ENCODE measurements at places on chromosomes 3 and 15.
A peak's percentile ranks its signal among the peaks of the same experiment; 100 is the strongest.

GRCh38 chr15:80527961-80528360, 123.8 kb downstream of the ARNT2 start:
- no peak for DNase-seq

DNA sequence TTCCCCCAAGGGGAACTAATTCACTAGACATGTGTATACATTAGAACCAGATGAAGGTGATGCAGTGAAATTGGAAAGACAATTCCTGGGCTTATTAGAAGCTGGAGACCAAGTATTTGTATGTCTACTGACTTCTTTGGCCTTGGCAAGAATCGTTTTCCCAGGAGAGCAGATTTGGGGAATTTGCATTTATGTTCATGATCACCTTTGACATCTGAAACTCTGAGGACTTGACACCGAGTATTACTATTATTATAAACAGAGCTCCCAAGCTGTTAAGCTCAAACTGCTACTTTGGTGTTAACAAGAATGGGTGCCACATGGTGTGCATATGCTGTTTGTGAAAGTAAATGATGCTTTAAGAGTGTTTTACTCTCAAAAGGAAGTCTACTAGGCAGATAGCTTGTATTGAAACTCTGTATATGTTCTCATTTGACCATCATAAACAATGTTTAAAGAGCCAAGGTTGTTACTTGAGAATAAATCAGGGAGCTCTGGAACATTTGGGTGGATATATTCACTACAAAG, 519.8 kb upstream of the GOLIM4 start:
- no peak for DNase-seq

- DNase-seq: no peak
These were observed 44.5 kb downstream of the CTDSPL start for GRCh38 chr3:37905987-37906674.

DNA sequence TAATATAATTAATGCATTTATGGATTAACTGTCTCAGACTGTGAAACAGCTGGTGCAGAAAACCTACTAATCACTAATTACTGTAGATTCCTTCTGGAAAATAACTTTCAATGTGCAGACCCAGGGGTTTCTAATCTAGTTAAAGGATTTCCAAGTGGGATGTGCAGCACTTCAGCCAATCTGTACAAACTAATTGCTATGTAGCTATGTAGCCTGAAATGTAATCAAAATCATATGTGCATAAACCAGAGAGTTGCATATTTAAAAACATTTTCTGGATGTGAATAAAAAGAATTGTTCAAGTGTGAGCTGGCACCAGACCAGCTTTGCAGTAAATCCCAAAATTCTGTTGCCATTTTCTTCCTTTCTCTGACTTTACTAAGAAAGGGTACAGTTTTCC, 127.5 kb upstream of the CD96 start:
- DNase-seq: no peak

- DNase-seq: peak; percentile 66
These were observed 356.8 kb downstream of the FOXP1 start for GRCh38 chr3:71226565-71227269.

DNA sequence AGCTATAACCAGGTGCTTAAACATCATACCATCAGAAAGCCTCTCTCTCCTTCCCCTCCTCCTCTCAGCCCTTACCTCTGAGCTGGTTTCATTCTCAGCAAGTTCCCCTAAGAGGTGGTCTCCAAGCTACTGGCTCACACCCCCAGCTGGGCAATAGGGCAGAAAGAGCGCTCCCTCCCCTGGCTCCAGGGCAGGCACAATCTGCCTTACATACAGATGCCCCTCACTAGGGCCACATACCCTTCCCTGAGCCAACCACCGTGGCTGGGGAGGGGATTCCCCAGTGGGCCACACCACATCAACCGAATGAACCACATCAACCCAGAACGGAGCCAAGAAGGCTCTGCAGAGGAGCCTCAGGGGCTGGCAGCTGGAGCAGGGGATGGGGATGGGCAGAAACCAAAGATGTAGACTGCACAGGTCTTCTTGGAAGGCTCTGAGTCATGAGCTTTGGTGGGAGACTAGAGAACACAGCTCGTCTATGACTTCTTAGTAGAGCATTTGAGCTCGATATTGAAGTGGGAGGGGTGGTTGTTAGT, 4.6 kb upstream of the FBLN2 start:
- DNase-seq: peak; percentile 43

DNA sequence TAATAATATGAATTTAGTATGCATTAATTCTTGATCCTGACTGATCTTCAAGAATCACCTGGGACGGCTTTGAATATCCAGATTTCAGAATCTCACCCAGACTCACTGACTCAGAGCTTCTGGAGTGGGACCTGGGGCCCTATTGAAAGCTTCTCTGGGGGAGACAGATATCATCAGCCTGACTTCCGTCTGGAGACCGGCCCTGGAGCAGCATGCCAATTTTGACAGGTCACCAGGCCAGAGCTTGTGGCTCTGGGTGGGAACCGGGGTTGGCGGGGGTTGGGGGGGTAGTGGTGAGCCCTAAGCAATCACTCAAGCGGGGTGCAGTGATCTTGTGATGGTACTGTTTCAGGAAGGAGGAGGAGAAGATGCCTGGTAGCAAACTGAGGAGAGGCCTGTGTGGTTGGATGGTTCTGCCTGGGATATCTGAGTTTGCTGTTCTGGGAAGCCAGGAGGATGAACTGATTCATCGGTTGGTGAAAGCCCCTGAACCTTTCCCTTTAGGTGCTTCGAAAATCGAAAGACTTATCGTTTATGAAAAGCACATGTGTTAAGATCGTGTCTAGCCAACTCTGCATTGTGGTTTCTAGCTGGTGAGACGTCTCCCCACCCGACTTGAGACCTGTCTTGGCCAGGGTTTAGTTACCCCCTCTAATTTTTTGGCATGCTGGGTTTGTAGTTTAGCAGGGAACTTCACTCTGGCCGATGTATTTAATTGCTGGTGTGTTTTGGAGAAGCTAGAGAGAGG, 263.9 kb upstream of the C2CD4B start:
- no peak for DNase-seq

DNA sequence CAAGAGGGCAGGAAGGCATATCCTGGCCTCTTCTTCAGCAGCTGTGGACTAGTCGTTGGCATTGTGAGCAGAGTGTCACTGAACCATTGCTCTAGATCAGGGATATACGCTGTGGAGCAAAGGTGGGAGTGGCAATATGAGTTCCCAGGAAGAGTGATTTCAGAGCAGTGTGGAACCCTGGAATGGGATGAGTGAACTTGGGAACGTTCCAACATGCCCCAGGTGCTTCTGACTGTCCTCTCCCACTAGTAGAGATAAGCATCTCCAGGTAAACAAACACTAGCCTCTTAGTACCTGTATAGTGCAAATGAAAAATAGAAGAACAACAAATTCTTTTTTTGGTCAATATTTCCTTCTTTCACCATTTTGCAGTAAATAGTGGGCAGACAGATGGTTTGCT, 123.6 kb upstream of the VEPH1 start:
- no peak for DNase-seq

DNA sequence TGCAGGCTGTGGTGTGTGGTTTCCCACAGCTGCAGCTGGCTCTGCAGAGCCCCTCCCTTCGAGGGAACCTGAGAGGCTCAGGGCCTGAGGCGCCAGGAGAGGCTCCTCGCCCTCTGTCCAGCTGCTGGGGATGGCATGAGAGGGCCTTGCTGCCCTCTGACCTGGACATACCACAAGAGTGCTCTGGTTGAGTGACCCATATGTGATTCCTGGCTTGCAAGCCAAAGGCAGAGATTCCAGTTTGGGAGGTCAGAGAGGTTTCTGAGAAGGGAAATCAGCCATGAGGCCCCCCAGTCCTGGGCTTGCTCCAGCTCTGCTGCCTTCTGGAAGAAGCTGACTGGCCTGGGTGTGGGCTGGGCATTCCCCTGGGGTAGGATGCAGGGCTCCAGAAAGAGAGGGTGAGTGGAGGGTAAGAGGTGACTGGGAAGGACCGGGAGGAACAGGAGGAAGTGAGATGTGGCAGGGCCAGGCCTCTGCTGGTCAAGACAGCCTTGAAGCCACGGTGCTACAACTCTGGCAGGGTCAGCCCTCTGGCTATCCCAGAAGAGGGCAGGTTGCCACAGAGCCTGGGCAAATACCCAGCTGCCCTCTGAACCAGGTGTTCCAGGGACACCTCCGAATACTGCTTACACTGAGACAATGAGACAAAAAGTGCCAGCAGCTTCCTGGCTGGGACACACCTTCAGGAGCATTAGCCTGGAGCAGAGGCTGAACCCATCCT, 16.0 kb upstream of the SRP14 start:
- peak; percentile 34 for DNase-seq

- DNase-seq: no peak
These were observed 41.6 kb downstream of the IQCH start for GRCh38 chr15:67296188-67296587.

- DNase-seq: peak; percentile 46
These were observed 37.0 kb downstream of the ZNF710 start for GRCh38 chr15:90037961-90038631.

- no peak for DNase-seq
These were observed 45.7 kb upstream of the LCTL start for GRCh38 chr15:66611257-66612053.

- DNase-seq: no peak
These were observed 21.9 kb downstream of the OSTN start for GRCh38 chr3:191220908-191221307.

DNA sequence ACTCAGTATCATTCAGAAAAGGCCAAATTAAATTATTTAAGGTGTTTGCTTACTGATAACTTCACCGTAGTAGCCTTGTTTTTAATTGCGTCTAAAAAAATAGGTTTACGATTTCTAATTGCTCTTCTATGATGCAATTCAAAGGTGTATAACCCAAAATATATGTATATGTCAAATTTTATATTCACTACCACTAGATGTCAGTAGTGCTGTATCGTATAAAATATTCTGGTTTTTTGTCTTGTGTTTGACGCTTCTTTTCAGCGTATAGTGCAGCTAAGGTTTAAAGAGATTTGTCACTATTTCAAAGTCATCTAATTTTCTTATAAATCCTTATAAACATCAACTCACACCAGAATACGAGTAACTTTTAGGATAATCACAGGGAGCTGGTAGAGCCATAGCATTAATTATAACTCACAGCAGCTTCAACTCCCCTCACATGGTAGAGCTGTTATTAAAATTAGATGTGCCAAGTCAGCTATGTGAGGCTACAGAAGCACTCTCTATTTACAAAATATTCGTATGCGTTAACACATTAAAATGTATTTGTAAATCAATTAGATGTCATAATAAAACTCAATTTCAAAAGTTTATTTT, 3.5 kb downstream of the PFN2 start:
- no peak for DNase-seq

GRCh38 chr3:128232376-128233178, 79.3 kb downstream of the EEFSEC start:
- DNase-seq: no peak

- no peak for DNase-seq
These were observed 4.8 kb upstream of the ARPIN start for GRCh38 chr15:89917442-89918101.

- DNase-seq: no peak
These were observed 973 bp upstream of the ITPKA start for GRCh38 chr15:41492597-41493204.

GRCh38 chr15:55245059-55245458, 44.6 kb downstream of the RAB27A start:
- DNase-seq: no peak

DNA sequence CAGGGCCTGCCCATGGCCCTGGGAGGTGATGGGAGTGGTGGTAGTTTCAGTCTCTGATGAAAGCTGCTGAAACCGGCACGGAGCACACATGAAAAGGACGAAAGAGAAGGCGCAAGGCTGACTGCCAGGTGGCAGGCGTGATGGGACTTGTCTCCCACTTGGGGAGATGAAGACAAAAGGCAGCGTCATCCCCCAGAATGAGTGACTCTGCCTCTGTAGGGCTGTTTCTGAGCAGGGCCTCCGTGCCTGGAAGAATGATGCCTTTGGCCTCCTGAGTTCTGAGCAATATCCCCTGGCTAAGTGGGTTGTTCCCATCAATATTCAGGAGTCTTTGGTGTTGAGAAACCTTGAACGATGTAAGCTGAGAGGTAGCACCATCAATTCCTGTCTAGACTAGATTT, 237.8 kb downstream of the OPA1 start:
- DNase-seq: no peak

- DNase-seq: no peak
These were observed 64.0 kb downstream of the GLB1 start for GRCh38 chr3:33032938-33033337.

- no peak for DNase-seq
These were observed 796 bp upstream of the DOCK3 start for GRCh38 chr3:50673931-50674330.

DNA sequence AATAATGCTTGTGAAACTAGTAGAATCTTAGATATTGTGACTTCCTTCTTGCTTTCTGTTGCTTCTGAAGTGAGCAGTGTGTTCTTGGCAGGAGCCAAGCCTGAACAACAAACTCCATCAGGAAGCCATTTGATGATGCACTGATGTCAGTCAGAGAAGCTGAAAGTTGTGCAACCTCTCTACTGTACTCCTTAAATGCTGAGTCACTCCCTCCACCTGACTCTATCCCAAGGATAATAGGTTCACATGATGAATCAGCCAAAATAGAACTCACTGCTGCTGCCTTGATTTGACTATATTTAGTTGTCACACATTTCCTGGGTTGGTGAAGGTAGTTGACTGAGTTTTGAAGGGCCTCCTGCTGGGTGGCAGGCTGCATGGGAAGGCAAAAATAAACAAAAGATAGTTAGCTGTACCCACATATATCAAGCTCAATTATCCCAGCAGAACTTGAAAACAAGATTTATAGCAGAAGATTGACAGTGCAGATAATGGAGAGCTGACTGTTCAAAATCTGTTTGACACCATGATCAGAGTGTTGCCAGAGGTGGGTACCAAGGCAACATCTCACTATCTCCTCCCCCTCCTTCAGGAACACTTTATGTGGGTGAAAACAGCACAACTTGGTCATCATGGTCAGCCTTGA, 328.4 kb upstream of the DPH6 start:
- no peak for DNase-seq

GRCh38 chr3:125137358-125138033, 75.1 kb downstream of the SLC12A8 start:
- DNase-seq: no peak

- DNase-seq: no peak
These were observed 173.9 kb upstream of the TBL1XR1 start for GRCh38 chr3:177371146-177371545.

DNA sequence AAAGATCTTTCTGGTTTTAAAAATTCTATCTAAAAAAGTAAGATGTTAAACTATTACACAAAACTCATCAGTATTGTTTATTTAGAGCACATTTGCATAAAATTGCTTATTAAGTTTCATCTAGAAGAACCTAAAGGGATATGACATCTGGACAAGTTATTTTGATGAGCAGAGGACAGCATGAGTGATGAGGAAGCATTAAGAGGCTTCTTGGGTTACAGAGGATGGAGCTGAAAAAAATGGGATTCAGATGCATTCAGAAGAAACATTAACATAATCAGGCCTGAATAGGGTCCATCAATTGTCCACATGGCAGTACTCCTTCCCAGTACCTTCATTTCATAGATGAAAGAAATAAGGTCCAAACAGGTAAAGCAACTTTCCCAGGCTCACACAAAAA, 41.6 kb downstream of the IMPG2 start:
- no peak for DNase-seq
